ENCODE measurements at places on chromosomes 7 and 10. TPM values are rescaled to one million over a fixed set of nuclear protein-coding genes. Genes with fewer than 3 reads are reported as not detected.

DNA sequence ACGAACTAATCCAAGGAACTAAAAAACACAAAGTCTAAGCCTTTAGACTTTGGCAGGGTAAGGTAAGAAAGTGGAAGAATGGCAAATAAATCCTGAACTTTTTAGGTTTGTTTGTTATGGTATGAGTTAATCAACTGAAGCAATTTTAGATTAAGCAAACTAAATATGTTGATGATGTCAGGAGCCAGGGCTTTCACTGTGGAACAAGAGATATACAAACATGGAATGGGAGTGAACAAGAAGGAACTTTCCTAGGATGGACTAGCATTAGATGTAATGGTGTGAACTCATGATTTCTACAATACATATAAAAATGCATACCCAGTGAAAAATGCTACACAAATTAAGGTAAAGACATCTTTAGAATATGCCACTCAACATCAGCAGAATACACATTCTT, 35.8 kb downstream of the NT5C2 start:
- H3K27me3 ChIP-seq, result no peaks in the 10 kb centered on the region
- H3K4me3 ChIP-seq, result no peak overlapping the region
- no peak overlapping the region for H3K27ac ChIP-seq
- DNase-seq, result no peak
- peaks cover 4% of the 10 kb centered on the region for H3K36me3 ChIP-seq
- no peaks in the 10 kb centered on the region for H3K4me1 ChIP-seq

GRCh38 chr10:84156768-84157167, 16.8 kb upstream of the GPR15LG start:
- H3K4me3 ChIP-seq, result no peak overlapping the region
- no peaks in the 10 kb centered on the region for H3K4me1 ChIP-seq
- no peak overlapping the region for H3K27ac ChIP-seq
- DNase-seq, result no peak

- no peaks in the 10 kb centered on the region for H3K36me3 ChIP-seq
- no peak overlapping the region for H3K27ac ChIP-seq
- peaks cover 13% of the 10 kb centered on the region for H3K4me1 ChIP-seq
- H3K4me3 ChIP-seq, result no peak overlapping the region
- peak; percentile 34 for DNase-seq
These were observed 8.2 kb downstream of the LOXL4 start for GRCh38 chr10:98259606-98260315.

GRCh38 chr10:111119637-111120036, 42.8 kb downstream of the ADRA2A start:
- H3K36me3 ChIP-seq, result no peaks in the 10 kb centered on the region
- no peak overlapping the region for H3K27ac ChIP-seq
- H3K27me3 ChIP-seq, result peaks cover 22% of the 10 kb centered on the region
- no peak for DNase-seq
- H3K4me3 ChIP-seq, result no peak overlapping the region

- H3K4me1 ChIP-seq, result peaks cover 10% of the 10 kb centered on the region
- peak overlapping the region; percentile 25 for H3K27ac ChIP-seq
- H3K4me3 ChIP-seq, result peak overlapping the region; percentile 32
- peak; percentile 92 for DNase-seq
These were observed 1.9 kb upstream of the SH2D4B start for GRCh38 chr10:80535671-80536360.

DNA sequence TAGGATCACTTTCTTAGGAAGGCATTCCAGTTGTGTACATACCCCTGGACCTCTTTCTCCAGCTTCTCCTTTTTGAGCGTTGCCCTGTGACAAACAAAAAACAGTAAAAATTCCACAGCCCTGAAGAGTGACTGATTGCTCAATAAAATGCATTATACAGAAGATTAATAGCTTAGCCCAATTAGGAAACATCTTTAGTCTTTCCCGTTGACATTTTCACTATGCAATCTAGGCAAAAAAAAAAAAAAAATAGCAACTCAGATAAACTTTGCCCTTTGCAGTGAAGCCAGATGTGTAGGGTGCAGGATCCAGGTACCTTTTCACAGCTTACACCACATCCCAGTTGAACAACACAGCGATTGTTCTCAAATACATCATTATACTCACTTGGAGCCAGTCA, 17.9 kb downstream of the COL28A1 start:
- no peak overlapping the region for H3K27ac ChIP-seq
- H3K4me3 ChIP-seq, result no peak overlapping the region
- H3K36me3 ChIP-seq, result no peaks in the 10 kb centered on the region
- no peak for DNase-seq
- H3K4me1 ChIP-seq, result no peaks in the 10 kb centered on the region
- no peaks in the 10 kb centered on the region for H3K27me3 ChIP-seq

DNA sequence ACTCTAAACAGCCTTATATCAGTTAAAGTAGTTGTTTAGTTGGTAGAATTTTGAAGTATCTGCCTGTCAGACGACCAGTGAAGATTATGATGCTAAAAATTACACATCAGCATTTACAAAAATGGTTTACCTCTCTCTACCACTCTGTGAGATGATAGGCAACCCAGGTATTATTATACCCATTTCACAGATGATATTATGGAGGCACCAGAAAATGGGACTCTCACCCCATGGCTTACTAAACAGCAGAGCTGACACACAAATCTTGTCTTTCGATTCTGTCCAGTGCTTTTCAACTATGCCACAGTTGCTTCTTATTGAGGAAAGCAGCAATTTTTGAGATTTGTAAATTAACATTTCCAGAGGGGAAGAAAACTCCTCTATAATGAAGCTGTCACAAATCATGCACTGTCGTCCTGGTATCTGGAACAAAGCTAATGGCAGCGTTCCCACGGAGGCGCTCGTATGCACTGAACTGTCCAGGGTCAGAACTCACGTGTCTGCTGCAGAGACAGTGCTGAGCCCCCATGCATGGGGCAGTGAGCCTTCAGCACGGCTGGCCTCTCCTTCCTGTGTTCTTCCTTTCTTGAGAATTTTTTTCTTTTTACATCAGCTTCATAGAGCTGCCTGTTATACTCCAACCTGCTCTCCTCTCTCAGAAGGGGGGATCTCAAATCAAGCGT, 381.1 kb downstream of the SDK1 start:
- H3K4me1 ChIP-seq, result no peaks in the 10 kb centered on the region
- no peak overlapping the region for H3K4me3 ChIP-seq
- H3K27me3 ChIP-seq, result no peaks in the 10 kb centered on the region
- H3K27ac ChIP-seq, result no peak overlapping the region
- no peaks in the 10 kb centered on the region for H3K36me3 ChIP-seq

ADIRF gene
- total RNA-seq, result not detected

NME8 gene
- total RNA-seq, result not detected

SPDYE1 gene
- not detected for total RNA-seq

Measured in K562 (cell line).